ENCODE measurements at places on chromosomes 5 and 9.
A peak's percentile ranks its signal among the peaks of the same experiment; 100 is the strongest.

DNA sequence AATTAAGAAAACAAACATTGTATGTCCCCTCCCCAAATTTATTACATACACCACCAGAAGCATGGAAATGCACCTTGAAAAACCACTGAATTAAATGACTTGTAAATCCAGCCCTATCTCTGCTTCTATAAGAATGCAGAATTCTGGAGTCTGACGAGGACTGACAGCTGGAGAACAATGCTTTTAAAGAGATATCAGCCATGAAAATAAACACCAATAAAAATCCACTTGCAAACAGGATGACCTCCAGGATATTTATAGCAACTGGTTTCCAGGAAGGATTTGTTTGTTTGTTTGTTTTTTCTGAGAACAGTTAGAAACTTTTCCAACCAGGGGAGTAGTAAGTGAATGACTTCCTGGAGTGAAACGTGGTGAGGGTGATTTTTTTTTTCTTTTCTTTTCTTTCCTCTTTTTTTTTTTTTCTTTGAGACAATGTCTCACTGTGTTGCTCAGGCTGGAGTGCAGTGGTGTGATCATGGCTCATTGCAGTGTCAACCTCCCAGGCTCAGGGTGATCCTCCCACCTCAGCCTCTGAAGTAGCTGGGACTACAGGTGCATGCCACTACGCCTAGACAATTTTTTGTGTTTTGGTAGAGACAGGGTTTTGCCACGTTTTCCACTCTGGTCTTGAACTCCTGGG is 38.7 kb upstream of the SLC36A1 start:
- no peak for DNase-seq

DNA sequence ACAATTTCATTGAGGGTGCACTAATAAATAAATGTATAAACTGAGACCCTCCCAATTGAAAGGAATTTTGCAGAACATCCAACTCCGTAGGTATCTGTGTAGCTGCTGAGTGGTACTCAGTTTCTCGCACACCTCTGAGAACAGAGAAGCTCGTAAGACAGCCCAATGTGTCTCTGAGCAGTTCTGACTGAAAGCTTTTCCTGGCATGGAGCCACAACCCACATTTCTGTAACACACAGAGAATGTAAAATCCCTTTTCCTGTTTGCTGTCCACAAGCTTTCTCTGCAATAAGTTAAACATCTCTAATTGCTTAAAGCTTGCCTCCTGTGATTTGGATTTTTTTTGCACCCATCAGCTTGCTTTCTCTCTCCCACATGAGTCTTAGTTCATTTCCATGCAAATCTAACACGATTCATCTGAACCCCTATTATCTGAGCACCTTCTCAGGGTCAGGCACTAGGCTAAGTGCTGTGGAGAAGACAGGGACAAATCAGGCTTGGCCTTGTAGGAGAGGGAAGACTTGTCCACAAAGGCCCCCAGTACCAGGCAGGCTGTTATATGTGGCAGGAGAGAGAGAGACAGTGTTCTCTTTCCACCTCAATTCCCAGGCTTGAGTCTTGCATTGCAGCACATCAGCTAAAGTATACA is 44.2 kb upstream of the COL15A1 start:
- no peak for DNase-seq

- no peak for DNase-seq
Observed at GRCh38 chr5:124237206-124237695, 509.2 kb downstream of the ZNF608 start.

GRCh38 chr9:72193478-72193881 is 44.2 kb downstream of the GDA start:
- DNase-seq: no peak

GRCh38 chr5:53554444-53554843 is 6.0 kb upstream of the NDUFS4 start:
- no peak for DNase-seq

- no peak for DNase-seq
Observed at GRCh38 chr5:56964173-56964572, 12.2 kb upstream of the MIER3 start.

DNA sequence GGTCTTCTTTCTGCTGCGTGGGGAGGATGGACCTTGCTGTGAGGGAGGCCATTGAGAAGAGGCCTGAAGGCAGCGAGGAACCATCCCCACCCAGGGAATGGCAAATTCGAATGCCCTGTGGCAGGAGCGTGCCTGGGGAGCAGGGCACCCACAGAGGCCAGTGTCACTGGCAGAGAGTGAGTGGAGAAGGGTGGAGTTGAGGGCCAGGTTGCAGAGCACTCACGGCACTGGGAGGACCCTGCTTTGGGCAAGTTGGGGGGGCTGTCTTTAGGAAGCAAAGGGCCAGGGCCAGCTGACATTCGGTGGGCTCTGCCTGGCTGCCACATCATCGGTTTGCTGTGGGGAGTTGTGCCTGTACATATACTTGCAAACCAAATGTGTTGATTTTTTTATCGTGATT is 47.2 kb downstream of the SYK start:
- no peak for DNase-seq

- no peak for DNase-seq
Observed at GRCh38 chr9:128099231-128099931, 28.1 kb downstream of the PTGES2 start.

DNA sequence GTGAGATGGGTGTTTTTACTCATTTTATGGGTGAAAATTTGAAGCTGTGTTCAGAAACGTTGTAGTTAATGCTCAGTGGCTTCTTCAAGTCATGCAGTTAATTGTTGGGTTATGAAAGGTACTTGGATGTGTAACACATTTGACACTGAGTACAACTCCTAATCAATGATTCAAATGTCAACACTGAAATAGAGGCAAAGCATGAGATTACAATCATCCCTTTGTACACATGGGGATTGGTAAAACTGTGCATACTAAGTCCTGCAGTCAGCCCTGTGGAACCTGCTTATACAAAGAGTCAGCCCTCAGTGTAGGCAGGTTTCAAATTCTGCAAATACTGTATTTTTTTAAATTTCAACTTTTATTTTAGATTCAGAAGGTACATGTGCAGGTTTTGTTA is 3.3 kb downstream of the ABLIM3 start:
- no peak for DNase-seq

DNA sequence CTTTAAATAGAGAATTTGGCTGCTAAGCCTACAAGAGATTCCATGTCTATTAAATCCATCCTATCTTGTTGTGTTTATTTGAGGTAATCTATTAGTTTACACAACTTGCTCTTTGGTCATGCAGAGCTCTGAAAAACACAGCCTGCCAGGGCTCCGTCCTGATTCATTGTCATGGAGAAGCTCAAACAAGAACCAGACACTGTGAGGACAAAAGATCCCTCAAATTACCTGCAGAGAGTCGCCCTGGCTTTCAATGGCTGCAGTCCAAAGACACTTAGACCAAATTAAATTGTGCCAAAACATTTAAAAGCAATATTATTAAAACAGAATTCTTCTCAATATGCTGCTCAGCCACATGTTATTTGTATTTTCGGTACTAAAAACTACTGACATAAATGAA is 60.1 kb downstream of the CDH18 start:
- DNase-seq: no peak

- no peak for DNase-seq
Observed at GRCh38 chr5:133675376-133676154, 63.2 kb upstream of the FSTL4 start.

DNA sequence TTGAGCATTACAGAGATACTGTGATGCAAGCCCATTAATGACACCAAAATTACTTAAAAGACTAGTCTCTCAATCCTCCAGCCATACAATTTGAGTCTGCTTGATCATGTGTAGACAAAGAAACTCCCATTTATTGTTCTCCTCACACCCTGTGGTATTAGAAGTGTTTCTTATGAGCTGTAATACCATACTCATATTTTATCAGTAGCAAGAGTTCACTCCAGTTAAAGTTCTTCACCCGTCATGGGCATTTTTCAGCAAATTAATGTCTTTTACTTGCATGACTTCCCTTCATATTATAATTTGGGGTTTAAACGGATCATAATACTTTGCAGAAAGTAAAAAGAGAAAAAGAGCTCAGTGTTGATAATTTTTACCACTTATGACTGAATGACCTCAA is 242.9 kb downstream of the BNC2 start:
- no peak for DNase-seq

GRCh38 chr5:94153736-94154450 is 412.5 kb upstream of the POU5F2 start:
- DNase-seq: no peak

DNA sequence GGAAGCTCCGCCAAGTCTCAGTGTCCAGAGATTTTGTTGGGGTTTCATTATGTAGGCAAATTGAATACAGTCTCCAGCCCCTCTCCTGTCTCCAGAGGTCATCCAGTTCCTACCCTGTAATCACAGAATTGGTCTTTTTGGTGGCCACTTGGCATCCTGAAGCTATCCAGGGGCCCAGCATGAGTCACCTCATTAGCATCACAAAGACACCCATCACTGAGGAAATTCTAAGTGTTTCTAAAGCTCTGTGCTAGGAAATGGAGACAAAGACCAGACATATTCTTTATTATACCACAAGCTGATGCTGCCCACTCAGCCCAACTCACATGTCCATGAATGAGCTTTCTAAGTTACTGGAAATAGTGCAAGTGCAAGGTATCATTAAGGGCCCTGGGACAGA is 229.9 kb downstream of the DOCK8 start:
- no peak for DNase-seq

GRCh38 chr9:126618190-126618584 is 4.5 kb downstream of the LMX1B start:
- DNase-seq: no peak

DNA sequence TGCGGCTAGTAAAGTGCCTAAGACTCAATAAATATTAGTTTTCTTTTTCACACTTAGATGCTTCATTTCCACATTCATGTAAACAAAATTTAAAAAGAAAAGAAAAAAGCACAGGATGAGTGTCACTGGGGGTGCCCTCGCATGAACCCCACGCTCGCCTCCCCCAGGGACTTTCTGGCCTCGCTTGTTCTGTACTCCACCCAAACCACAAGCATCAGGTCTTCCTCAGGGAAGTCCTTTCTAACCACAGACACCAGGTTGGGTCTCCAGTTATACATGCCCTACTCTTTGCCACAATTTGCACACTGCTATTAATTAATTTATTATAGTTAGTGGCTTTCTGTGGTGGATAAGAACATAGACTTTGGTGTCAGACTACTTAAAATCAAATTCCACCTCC is 92.4 kb downstream of the RORB start:
- no peak for DNase-seq

DNA sequence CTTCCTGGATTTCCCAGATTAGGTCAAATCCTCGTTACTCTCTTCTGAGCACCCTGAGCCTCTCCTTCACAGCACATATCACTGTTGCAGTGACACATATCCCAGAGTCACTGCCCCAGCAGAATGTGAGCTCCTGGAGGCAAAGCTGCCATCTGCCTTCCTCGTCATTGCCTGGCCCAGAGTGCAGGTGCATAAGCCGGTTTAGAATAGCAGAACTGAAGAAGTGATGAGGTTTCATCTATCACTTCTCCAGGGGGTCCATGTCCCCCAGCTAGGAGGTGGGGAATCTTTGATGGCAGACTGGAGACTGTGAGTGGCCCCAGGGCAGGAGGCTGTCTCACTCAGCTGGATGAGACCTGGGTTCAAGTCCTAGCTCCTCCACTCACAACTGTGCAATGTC is 25.8 kb downstream of the NIPAL4 start:
- DNase-seq: no peak

- no peak for DNase-seq
Observed at GRCh38 chr9:93261735-93262523, 78.0 kb downstream of the WNK2 start.

DNA sequence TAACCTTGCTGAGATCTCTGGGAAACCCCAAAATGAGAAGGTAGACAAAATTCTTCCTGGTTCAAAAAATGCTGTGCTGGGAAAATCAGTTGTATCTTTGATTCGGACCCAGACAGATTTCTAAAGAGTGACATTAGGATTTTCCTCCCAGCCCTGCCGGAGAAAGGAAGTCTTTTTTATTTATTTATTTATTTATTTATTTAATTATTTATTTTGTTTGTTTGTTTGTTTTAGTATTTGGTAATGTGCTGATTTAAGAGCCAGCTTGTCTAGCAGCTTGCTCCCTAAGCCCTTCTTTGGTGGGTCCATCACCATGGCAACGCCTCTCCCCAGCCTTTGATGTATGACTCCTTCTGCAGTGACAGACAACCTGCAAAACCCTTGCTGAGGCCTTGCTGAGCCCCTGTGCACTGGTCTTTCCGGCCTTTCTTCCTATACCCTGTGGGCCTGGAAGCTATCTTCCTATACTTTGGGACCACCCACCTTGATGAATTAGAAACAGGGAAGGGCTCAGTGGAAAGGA is 60.6 kb upstream of the AFAP1L1 start:
- DNase-seq: peak; percentile 58

GRCh38 chr9:99040911-99041582 is 63.9 kb upstream of the TGFBR1 start:
- DNase-seq: no peak

- DNase-seq: no peak
Observed at GRCh38 chr5:151556806-151557205, 34.3 kb downstream of the FAT2 start.

GRCh38 chr5:65967288-65968066 is 41.1 kb downstream of the ERBIN start:
- no peak for DNase-seq

GRCh38 chr9:94665613-94666012 is 26.3 kb upstream of the FBP1 start:
- DNase-seq: no peak

GRCh38 chr9:81225596-81225995 is 463.8 kb downstream of the TLE1 start:
- no peak for DNase-seq

DNA sequence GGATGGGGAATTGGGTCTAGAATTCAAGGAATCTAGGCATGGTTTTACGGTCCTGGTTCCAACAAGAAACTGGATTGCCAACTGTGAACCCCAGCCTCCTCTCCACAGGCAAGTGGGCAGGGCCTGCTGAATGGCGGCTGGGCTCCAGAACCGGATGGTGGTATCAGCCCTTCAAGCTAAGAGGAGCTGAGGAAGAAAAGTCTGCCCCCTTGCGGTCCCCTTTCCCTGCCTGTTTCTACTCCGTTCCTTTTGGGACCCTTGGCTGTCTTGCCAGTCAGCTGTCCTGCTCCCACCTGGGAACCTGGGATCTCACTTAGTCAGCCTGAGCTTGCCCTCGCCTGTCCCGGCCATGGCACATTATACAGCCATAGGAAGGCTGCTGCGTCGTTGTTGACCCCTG is 234.4 kb upstream of the DAPK1 start:
- no peak for DNase-seq

GRCh38 chr9:69809304-69809863 is 11.2 kb upstream of the CFAP95 start:
- DNase-seq: no peak

DNA sequence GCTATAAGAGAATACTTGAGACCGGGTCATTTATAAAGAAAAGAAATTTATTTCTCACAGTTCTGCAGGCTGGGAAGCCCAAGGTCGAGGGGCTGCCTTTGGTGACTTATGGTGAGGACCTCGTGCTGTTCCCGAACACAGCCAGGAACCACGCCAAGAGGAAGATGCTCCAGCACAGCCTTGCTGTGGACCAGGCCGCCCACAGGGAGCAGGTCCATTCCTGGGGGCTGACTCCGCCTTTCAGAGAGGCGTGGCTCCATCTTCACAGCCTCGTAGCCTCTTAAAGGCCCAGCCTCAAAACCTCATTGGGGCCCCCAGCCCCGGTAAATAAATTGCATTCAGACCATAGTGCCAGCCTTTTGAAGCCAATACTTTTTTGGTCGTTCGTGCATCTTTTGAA is 93.5 kb upstream of the CACNA1B start:
- DNase-seq: no peak

- no peak for DNase-seq
Observed at GRCh38 chr9:126125992-126126409, 200.6 kb upstream of the MVB12B start.

- DNase-seq: no peak
Observed at GRCh38 chr5:94901191-94901979, 282.9 kb downstream of the SLF1 start.

GRCh38 chr9:86286278-86286677 is 3.9 kb upstream of the ISCA1 start:
- DNase-seq: peak; percentile 3
